ENCODE measurements at places on chromosomes 3 and 15. TPM values are rescaled to one million over a fixed set of nuclear protein-coding genes. Genes with fewer than 3 reads are reported as not detected.

DNA sequence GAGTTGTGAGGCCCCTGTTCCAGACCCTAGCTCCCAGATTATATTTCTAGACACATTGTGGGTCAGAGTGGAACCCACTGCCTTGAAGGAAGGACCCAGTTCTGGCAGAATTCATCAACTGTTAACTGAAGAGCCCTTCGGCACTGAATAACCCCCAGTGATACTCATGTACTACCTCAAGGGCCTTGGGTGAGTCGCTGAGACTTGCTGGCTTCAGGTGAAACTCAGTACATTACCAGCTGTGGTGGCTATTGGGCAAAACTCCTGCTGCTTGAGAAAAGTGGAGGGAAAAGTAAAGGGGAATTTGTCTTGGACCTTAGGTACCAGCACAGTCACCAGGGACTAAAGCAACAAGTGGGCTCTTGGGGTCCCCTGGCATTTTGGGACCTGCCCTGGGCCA, 394.9 kb upstream of the EPHA3 start:
- no peak for DNase-seq

GRCh38 chr3:122000936-122001605, 21.0 kb downstream of the ILDR1 start:
- no peak for DNase-seq

DNA sequence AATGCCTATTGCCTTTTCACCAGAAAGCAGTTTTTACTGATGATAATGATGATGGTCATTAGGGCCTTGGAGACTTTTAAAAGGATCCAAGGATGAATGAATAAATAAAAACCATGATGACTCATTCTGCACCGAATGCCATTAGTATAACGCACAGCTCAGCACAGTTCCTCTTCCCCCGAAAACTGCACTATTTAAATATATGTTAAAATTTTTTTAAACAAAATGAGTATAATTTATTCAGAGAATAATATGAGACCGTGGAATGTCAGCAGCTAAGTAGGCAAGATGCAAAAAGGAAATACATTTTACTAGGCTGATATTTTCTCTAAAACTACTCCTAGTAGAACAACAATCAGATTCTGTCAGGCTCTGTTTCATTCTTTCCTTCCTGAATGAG, 83.4 kb upstream of the NANOGP8 start:
- peak; percentile 45 for DNase-seq

DNA sequence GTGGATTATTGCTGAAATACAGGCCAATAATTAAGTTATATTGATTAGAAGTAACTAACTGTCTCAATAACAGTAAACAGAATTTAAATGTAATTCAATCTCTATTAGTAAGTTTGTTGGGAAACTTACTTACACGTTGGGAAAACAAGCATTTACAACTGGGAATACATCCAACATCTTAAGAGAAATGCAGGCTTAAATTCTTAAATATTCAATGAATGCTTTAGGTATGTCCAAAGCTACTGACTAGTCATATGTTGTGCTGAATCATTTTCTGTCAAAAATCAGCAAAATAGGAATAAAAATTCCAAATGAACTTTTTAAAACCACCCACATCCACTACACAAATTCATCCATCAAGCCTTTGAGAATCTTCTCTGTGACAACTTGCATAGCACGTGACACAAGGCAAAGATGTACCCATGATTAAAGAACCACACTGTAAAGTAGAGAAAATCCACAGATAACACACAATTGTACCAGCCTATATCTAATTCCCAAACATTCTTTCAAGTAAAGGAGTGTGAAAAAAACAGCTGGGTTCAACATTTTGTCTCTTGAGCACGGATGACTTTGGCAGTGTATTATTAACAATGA, 60.0 kb downstream of the NMNAT3 start:
- DNase-seq = peak; percentile 3

- no peak for DNase-seq
Observed at GRCh38 chr15:40917585-40917984, 11.6 kb upstream of the DLL4 start.

DNA sequence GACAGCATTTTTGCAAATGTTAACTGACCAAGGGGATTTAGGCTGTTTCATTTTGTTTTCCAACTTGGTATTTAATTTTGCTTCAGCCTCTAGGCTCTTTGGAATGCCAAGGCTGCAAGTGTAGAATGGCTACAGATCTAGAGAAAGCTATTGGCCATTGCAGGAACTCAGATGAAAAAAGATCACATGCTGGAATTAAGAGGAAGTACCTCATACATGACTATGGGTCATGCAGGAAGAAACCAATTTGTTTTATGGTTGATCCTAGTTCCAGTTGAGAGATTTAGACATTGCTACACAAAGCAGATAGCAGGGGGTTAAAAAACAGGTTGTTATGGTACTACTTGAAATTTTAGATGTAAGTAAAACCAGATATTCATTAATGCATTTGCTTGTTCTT, 12.7 kb upstream of the CLDN16 start:
- DNase-seq = no peak

- no peak for DNase-seq
Observed at GRCh38 chr15:72237853-72238224, 6.8 kb upstream of the PKM start.

DNA sequence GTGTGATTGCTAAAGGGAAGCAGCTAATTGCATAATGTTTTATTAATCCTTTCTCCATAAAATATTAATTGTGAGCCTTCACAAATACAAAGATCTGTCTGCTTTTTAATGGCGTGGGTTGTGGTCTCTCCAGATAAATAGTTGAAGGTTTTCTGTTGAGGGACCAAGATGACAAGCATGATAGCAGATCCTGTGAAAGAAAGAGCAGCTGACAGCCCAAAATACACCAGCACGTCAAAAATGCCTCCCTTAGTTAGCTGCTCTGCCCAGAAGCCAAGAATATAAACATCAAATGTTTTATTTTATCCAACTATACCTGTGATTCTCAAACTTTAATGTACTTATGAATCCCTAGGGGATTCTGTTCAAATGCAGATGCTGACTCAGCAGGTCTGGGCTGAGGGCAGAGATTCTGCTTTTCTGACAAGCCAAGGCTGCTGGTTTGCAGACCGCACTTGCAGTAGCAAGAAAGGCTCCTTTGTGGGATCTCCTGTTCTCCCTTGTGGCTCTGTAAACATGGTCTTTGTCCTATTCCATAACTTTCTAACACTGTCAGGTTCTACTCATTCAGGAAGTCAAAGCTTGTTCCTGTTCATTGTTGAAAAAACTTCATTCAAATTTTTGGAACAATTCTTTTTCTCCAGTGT, 119.1 kb upstream of the SLC25A36 start:
- peak; percentile 4 for DNase-seq

DNA sequence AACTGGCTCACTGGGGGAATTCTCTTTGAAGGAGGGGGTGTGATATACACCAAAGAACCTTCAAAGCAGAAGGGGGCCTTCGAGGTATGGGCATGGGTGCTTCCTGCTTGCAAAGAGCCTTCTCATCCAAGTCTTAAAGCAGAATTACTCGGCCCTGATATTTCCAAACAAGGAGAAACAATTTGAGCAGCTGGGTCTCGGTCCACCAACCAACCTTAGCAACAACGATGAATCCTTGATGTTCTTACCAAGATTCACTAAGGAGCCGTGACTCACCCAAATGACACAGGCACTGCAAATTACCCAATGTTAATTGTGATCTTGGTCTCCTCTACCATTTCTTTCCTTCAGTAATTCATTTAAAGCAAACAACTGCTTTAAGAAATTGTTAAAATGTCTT, 7.7 kb downstream of the HOMER2 start:
- no peak for DNase-seq

- DNase-seq = no peak
Observed at GRCh38 chr3:9122732-9123364, 126.6 kb downstream of the SRGAP3 start.

- DNase-seq = no peak
Observed at GRCh38 chr3:155339052-155339451, 45.6 kb upstream of the STRIT1 start.

DNA sequence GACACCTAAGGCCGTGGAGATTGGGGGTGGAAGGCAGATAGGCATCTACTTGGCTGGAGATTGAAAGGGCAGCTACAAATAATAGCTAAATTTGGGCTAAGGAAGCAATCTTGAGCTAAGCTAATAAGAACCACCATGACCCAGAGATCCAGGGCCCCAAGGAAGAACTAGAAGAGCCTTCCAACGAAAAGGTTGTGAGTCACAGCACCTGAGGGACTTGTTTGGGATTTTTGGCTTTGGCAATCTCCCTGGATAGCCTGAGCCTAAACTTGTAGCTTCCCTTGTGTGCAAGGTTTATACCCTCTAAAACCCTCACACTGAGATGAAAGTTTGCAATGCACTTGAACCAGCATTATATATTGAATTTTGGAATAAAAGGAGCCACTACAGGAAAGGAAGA, 364.0 kb upstream of the IL12A start:
- no peak for DNase-seq

The RPL39L gene
- 6.3 TPM for total RNA-seq

The ROBO2 gene
- 13.2 TPM for total RNA-seq

The ARRDC4 gene
- total RNA-seq = 36.1 TPM

The ITPKA gene
- total RNA-seq = 24.1 TPM
